ENCODE measurements at places on chromosomes 13 and 19.

- DNase-seq: no peak
Measured at GRCh38 chr13:33026489-33027152, 10.4 kb downstream of the KL start.

- no peak for DNase-seq
Measured at GRCh38 chr13:72180253-72180952, 313.4 kb upstream of the DACH1 start.

- no peak for DNase-seq
Measured at GRCh38 chr19:38464421-38465082, 31.1 kb downstream of the RYR1 start.

- DNase-seq: no peak
Measured at GRCh38 chr19:33520844-33521479, 629 bp downstream of the PEPD start.

GRCh38 chr13:48873081-48873480 is 102.6 kb upstream of the FNDC3A start:
- no peak for DNase-seq

DNA sequence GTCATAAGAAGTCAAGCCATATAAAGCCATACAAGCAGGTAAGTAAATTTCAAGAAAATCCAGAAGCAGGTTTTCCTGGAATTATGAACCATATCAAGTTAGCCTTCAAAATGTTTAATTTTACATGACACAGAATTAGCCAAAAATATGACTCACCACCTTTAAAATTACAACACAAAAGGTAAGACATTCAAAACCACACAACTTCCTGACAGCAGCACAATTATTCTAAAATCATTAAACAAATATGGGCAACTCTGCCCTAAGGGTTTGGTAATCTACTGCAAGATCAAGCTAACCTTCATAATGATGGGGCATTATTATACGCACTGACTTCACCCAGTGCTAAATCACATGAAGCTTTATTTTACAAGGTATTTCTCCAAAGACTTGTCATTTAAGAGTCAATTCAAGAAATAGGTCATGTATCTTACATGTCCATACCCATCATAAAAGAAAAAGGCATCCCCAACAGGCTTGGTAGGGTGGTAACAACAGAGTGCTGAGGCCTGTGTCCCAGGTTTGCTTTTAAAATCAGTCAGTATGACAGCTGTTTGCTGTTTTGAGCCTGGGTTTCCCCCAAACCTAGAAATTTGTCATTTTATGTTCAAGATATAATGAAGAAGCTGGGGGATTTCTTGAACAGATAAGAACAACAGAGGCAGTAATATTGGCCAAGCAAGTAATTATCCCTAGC is 15.2 kb downstream of the RCBTB1 start:
- DNase-seq: peak; percentile 43

GRCh38 chr13:40220299-40220935 is 446.0 kb downstream of the FOXO1 start:
- no peak for DNase-seq

DNA sequence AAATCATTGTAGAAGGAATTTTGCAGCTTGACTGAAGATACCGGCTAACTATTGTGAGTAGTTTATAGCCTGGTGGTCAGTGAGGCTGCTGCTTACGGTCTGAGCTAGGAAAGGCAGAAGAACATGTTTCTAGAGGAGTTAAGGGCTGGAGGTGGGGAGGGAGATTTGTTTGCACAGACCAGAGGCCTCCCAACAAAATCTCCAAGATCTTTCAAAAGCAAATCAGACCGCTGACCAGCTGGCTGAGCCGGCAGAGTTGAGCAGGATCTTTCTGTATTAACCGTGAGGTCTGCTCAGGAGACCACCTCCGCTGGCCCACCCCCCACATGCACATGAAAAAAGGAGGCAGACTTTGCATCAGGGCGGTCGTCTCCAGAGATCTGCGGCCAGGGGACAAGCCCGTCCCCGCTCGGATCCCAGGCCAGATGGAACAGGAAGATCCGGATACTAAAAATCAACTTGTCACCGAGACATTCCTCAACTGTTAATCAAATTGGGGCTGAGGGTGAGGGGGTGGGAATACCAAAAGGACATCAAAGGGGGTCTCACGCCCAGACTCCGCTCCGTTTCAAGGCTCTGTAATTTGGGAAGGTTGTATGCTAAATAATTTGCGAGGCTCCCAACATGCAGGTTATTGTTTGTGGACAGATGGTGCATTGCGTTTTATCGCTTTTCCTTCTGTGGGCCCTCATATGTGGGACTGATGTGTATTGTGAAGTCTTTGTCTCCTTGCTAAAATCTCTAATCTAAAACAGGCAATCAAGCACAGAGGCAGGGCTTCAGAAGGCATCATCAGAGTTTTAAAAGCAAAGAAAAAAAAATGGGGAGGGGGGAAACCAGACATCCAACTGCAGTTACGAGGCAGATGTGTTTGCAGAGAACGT is 319.0 kb downstream of the ZNF536 start:
- DNase-seq: no peak

Data from GM12865 (cell line).